ENCODE measurements at places on chromosomes 16 and 17. TPM values are rescaled to one million over a fixed set of nuclear protein-coding genes. Genes with fewer than 3 reads are reported as not detected.

- DNase-seq: no peak
- peaks cover 29% of the 10 kb centered on the region for H3K4me1 ChIP-seq
- no peaks in the 10 kb centered on the region for H3K27me3 ChIP-seq
- H3K27ac ChIP-seq: peak overlapping the region; percentile 93
- H3K4me3 ChIP-seq: peak overlapping the region; percentile 69
Observed at GRCh38 chr17:40122136-40122998, 596 bp downstream of the MSL1 start.

DNA sequence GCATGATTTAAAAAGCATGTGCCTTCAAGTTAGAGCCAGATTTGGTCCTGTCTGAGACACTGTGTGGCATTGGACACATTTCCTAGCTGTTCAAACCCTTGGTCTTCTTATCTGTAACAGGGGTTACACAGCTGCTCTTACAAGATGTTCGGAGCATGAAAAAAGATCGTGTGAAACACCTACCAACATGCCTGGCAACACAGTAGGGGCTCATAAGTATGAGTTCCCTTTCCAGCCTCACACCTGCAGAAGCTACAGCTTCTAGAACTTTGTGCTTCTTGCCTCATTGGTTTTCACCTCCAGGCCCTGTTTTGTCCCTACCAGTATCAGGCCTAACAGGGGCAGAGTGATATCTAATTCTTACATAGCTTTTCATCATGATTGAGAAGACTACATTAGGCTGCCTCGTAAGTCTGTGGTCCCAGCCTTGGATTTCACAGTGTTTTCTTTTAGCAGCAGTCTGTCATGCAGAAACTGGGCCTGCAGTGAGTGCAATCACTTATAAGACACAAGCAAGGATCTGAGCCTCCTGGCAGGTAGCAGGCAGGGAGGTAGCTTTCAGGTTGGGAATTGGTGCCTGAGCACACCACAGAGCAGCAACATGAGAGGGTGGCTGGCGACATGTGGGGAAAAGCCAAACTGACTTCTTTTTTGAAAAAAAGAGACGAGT, 78.8 kb downstream of the CCDC182 start:
- DNase-seq: no peak
- no peaks in the 10 kb centered on the region for H3K27me3 ChIP-seq
- no peak overlapping the region for H3K4me3 ChIP-seq
- H3K4me1 ChIP-seq: peaks cover 29% of the 10 kb centered on the region
- peak overlapping the region; percentile 87 for H3K27ac ChIP-seq

DNA sequence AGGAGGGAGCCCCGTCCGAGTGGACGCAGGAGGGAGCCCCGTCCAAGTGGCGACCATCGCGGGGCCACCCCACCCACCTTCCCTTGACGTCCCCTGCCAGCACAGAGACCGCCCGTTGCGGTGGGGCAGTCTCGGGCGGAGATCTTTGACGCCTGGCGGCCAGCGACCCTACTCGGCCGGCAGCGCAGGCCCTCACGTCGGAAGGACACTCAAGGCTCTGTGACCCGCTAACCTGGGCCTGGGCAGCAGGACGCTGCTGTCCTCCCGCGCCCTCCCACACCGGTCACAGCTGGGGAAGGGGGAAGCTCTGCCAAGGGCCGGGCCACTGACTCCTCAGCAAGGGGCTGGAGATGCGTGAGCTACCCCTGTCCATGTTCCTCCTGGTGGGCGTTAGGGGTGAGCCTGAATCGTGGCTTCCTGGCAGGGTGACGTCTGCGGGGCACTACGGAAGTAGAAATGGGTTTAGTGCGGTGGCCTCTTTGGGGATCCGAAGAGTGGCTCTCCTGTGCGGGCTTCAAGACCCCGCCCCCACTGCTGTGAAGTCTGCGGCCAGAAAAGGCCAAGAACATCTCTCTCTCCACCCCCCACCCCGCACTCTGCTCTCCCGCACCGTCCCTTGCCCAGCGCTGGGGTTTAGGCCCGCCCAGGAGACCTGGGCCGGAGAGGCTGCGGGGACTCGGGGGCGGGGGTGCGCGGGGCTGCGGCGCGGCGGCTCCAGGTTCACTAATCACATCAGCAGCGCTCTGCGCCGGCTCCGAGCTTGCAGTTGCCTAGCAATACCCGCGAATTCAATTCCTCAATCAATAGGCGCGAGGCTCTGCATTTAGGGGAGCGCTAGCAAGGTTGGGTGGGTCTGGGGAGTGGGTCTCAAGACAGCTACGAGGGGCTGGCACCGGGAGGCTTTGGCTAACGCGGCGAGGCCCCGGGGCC, 5.8 kb downstream of the CBX8 start:
- H3K4me1 ChIP-seq: peaks cover 7% of the 10 kb centered on the region
- H3K27me3 ChIP-seq: peaks cover 67% of the 10 kb centered on the region
- DNase-seq: no peak
- H3K4me3 ChIP-seq: no peak overlapping the region

DNA sequence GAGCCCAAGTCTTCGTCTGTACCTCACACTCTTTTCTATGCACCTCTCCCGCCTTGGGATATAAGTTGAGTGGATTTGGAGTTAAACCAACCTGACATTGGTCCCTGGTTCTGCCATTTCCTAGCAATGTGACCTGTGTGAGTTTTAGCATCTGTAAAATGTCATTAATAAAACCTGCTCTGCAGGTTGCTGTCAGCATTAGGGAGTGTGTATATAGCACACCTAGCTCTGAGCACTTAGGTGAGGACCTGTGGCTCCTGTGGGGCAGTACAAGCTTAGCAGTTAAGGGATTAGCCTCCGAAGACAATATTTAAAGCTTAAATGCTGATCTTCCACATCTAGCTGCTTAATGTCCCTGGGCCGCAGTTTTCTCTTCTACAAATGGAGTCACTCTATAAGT, 248.0 kb downstream of the TMEM114 start:
- H3K27me3 ChIP-seq: no peaks in the 10 kb centered on the region
- no peaks in the 10 kb centered on the region for H3K36me3 ChIP-seq
- H3K4me1 ChIP-seq: no peaks in the 10 kb centered on the region
- no peak overlapping the region for H3K27ac ChIP-seq
- DNase-seq: no peak

GRCh38 chr16:29321000-29321393, 85.5 kb downstream of the NPIPB11 start:
- no peaks in the 10 kb centered on the region for H3K36me3 ChIP-seq
- H3K27ac ChIP-seq: no peak overlapping the region
- no peak for DNase-seq
- H3K27me3 ChIP-seq: no peaks in the 10 kb centered on the region

Gene NOTUM
- total RNA-seq: not detected

Gene CLEC19A
- total RNA-seq: not detected

All from gastrocnemius medialis (tissue), 4 donors.